ENCODE measurements at places on chromosomes 6 and 20. TPM values are rescaled to one million over a fixed set of nuclear protein-coding genes. Genes with fewer than 3 reads are reported as not detected.
A peak's percentile ranks its signal among the peaks of the same experiment; 100 is the strongest.

The FAM184A gene
- total RNA-seq: 1.1 TPM

DNA sequence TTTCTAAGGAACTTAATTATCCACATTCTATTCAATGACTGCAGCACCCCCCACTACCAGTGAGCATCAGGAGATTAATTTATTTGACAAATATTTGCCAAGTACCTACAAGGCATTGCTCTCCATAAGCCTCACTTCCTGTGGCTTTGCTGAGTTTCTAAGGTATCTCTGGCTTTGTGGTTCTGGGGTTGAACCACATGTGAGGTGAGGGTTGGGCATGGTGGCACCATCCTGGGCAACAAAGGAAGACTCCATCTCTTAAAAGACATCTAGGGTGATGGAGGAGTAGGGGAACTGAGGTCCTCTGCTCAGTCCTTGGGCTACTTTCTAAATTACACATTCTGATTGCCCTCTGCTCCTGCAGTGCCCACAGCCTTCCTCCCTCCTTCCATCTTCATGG is 25.5 kb upstream of the WFDC2 start:
- peaks cover 2% of the 10 kb centered on the region for H3K27me3 ChIP-seq
- H3K27ac ChIP-seq: no peak overlapping the region
- H3K36me3 ChIP-seq: no peaks in the 10 kb centered on the region
- H3K4me1 ChIP-seq: no peaks in the 10 kb centered on the region
- H3K4me3 ChIP-seq: no peak overlapping the region
- DNase-seq: no peak

DNA sequence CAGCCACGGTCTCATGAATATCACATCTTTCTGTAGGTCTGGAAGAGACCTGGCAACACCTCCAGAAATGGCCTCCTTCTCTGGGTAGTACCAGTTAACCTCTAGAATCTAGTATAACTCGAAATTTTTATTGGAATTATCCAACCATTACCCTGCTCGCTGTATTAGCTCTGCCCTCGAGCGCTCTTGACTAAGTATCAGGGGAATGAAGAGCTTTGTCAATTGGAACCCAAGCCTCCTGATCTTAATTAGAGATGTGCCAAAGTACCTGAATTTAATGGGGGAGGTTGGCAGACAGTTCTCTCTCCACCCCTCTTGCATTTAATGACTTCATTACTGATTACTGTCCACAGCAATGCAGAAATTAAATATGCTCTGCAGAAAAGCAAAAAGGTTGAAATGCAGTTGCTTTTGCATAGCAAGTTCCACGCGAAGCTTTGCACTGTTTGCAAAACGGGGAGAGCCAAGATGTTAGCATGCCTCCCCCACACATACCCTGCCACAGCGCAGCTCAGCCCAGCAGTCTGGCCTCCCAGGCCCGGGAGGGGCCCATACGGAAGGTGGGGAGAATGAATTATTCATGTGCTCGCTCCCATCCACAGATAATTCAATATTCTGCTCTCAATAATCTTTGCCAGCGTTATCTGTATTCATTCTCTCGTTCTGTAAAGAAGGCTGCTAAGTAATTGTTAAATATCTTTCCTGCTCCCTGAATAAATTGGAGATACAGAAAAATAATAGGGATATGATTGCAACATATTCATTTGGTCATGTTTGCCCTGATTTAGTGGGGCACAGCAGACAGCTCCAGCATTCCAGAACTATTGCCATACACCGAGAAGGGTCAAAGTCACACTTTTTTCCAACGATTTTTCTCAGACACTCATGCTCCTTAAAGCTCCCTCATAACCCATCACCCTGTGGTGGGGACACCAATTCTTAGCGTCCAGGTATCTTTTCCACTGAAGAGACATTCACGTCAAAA is 305.8 kb downstream of the CDH26 start:
- H3K4me1 ChIP-seq: no peaks in the 10 kb centered on the region
- H3K36me3 ChIP-seq: no peaks in the 10 kb centered on the region
- H3K4me3 ChIP-seq: no peak overlapping the region
- no peak for DNase-seq

DNA sequence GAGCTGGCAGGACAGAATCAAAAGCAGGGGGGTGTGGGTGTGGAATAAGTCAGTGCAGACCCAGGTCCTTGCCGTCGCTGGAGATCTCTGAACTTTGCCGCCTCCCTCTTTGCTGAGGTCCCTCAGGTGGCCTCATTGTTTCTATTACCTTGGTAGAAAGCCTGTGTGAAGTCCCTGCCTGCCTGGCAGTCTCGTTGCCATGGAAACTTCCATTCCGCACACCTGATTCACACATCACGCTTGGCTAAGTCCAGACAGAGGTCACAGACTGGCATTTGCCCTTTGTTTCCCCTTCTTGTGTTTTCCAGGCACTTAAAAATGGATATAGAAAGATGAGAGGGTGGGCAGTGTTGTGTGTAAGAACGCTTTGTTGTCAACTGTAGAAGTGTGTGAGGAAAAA is 260.6 kb downstream of the PRL start:
- no peak overlapping the region for H3K27ac ChIP-seq
- no peaks in the 10 kb centered on the region for H3K27me3 ChIP-seq
- H3K36me3 ChIP-seq: no peaks in the 10 kb centered on the region
- H3K4me3 ChIP-seq: no peak overlapping the region
- peaks cover 5% of the 10 kb centered on the region for H3K4me1 ChIP-seq

- H3K27ac ChIP-seq: peak overlapping the region; percentile 79
- no peak for DNase-seq
- no peaks in the 10 kb centered on the region for H3K36me3 ChIP-seq
- H3K27me3 ChIP-seq: no peaks in the 10 kb centered on the region
- H3K4me1 ChIP-seq: peaks cover 88% of the 10 kb centered on the region
These were observed 52.3 kb upstream of the IL20RA start for GRCh38 chr6:137097057-137097456.

Measured in activated B cell treated with CpG ODN at 0.5 μM for 24 hours (primary cell).